ENCODE measurements at places on chromosomes 6 and 20.

DNA sequence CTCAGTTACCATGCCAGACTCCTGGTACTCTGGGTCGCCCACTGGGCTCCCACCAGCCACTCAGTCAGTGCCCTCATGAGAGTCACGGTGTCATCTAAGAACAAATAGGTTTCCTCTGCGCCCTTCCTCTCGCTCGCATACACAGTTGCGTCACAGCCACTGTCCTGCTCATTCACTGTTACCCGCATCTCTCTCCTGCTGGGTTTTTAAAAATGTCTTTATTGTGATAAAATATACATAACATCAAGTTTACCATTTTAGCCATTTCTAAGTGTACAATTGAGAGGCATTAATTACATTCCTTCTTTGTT lies 4.0 kb downstream of the TEAD3 start:
- DNase-seq, result no peak

- DNase-seq, result no peak
Measured at GRCh38 chr6:170429450-170429849, 122.9 kb downstream of the FAM120B start.

DNA sequence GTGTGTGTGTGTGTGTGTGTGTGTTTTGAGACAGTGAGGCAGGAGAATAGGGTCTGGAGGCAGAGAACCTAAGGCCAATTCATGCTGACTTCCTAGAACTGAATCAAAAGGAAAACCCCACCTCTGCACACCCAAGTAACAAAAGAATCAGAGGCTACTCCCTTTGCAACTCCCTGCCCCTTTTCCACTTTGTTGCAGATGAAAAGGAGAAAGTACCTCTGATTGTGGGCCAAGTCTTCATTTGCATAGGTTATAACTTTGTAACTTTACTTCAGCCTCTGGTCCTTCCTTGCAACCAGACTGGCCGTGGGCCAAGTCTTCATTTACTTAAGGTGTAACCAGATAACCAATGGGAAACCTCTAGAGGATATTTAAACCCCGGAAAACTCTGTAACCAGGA lies 168.8 kb downstream of the EYA2 start:
- DNase-seq, result no peak

GRCh38 chr6:39189915-39190544 lies 39.2 kb downstream of the KCNK5 start:
- DNase-seq, result no peak

DNA sequence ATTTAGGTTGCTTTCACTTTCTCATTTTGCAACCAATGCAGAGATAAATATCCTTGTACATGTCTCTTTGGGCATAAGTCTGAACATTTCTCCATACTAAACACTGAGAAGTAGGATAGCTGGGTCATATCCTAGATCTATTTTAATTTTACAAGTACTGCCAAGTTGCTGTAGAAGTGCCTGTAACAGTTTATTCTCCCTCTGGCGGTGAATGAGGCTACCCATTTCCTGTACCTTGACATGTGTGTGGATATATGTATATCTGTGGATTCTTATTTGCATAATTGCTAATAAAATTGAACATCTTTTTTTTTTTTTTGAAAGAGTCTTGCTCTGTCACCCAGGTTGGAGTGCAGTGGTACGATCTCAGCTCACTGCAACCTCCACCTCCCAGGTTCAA lies 48.0 kb upstream of the PNRC1 start:
- DNase-seq, result no peak

GRCh38 chr6:44305200-44305725 lies 7.9 kb downstream of the AARS2 start:
- no peak for DNase-seq

DNA sequence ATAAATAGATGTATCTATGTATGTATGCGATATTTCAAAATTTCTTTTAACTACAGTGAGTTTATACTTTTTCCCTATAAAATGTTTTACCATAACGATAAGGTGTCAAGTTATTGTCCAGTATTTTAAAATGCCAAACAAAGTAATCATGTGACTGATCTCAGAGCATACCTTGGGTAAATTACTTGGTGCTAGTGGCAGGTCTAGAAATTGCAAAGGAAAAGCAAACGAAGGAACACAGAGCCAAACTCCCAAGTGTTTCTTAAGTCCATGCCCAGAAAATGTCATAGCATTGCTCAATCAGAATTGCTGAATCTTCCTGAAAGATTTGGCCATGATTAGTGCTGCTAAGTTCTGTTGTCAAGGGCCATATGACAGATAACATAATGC lies 77.5 kb downstream of the CAP2 start:
- no peak for DNase-seq
